ENCODE measurements at places on chromosomes 4 and X.

DNA sequence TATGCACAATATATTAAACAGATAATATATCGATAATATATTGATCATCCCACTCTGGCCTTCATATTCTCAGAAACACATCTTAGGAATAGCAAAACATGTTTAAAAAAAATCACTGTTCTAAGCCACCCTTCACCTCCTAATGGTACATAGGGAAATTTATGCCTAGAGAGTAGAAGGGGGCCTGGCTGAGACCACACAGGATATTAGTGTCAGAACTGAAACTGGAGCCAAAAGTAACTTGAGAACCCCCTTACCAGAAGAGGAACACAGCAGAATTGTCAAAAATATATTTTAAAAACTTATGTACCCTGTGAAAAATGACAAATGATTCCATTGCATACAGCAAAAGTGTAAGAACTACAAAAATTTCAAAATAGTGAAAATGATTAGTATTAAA is 173.1 kb downstream of the VSIG4 start:
- no peak for DNase-seq

GRCh38 chr4:40157436-40157835 is 39.4 kb upstream of the RHOH start:
- DNase-seq: no peak

- no peak for DNase-seq
Measured at GRCh38 chr4:83149865-83150652, 35.5 kb upstream of the PLAC8 start.

GRCh38 chrX:133444952-133445831 is 29.9 kb upstream of the GPC4 start:
- DNase-seq: peak; percentile 9

DNA sequence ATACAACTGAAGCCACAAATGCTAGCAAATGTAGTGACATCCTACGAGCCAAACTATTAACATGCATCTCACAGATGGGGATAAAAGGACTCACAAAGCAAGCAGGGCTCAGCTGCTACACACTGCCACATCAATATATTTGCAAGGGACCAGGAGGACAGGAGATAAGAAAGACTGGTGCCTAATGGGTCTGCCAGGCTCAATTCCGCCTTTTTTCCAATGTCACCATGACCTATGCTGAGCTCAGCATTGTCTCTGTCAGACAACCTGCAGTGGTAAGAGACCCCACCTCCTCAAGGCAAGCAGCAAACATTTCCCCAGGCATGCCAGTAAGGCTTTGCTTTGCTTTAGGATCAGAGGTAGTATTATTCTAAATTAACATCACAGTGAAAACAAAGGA is 435 bp downstream of the DCX start:
- no peak for DNase-seq

- DNase-seq: no peak
Measured at GRCh38 chrX:1421433-1422134, 29.7 kb upstream of the SLC25A6 start.

- no peak for DNase-seq
Measured at GRCh38 chr4:184845367-184846021, 19.7 kb upstream of the ACSL1 start.

DNA sequence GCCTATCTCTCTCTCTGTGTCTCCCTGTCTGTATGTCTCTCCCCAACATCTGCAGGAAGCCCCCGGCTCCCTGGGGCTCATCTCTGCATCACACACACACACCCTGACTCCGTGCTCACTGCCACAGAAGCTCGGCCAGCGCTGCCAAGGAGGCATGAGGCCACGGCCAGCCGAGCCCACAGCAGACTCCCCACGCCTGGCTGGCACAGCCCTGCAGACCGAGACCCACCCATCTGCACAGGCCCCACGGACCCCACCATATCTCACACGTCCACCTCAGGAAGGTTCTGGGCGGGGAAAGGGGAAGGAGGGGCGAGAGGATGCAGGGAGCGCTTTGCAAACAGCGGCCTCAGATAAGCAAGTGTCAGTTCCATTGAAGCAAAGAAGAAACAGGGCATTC is 28.5 kb upstream of the SLC25A6 start:
- no peak for DNase-seq

DNA sequence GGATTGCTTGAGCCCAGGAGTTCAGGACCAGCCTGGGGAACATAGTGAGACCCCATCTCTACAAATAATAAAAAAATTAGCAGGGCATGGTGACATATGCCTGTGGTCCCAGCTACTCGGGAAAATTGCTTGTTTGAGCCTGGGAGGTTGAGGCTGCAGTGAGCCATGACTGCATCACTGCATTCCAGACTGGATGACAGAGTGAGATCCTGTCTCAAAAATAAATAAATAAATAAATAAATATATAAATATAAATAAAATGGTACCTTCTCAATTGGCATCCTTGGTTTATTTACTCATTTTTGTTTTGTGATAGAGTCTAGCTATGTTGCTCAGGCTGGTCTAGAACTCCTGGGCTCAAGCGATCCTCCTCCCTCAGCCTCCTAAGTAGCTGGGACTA is 144.2 kb downstream of the CHRNA9 start:
- DNase-seq: no peak

- no peak for DNase-seq
Measured at GRCh38 chrX:41705680-41706374, 17.1 kb downstream of the GPR34 start.

GRCh38 chr4:178387756-178388155 is 945.5 kb upstream of the AGA start:
- DNase-seq: no peak

DNA sequence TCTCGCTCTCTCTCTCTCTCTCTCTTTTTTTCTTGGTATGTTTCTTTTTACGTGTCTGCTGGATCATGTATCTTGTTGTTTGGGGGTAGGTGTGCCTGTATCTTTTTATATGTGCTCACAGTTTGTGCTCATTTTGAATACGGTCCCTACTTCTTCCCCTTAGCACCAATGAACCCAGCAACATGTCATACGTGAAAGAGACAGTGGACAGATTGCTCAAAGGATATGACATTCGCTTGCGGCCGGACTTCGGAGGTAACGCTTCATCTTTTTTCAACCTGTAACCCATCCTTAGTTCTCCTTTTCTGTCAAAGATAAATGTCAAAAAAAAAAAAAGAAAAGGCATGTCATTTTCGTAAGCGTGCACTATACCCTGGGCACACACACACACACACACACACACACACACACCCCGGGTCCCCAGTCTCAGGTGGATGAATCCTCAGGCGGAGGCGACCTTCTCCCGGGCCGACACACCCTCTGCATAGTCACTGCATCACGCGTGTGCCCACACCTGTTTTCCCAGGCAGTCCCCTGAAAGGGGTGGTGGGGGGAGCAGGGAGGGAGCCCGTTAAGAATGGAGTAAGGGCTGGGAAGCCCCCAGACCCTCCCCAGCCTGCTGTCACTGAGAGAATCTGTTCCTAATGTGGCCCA is 511 bp downstream of the GABRB1 start:
- DNase-seq: no peak

DNA sequence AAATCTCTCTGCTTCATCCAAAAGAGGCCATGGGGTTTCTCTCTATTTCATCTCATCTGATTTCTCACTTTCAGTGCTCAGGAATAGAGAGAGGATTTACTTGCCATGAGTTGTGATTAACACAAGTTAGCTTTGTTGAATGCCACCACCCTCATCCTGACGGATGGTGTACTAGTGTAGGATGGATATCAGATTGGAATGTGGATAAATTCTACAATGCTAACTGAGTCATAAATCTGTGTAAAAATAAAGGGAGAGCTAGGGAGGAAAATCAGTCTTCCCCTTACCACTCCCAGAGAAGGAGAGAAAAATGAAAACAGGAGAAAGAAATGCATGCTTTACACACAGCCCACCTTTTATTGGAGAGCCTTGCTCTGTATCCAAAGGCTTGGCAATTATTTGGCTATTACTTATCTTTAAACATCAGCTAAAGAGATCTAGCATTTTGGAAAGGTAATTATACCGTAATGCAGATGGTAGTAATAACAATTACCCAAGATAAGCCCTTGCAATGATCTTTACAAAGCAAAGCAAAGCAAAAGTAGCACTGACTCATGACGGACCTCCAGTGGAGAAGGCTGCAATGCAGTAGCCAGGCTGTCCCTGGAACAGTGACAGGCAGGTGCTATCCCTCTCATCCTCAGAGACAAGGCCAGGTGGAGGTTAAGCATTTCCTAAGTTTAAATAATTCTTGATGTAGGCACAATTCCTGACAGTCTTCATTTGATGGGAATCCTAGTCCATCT is 306.3 kb upstream of the PPARGC1A start:
- DNase-seq: no peak

DNA sequence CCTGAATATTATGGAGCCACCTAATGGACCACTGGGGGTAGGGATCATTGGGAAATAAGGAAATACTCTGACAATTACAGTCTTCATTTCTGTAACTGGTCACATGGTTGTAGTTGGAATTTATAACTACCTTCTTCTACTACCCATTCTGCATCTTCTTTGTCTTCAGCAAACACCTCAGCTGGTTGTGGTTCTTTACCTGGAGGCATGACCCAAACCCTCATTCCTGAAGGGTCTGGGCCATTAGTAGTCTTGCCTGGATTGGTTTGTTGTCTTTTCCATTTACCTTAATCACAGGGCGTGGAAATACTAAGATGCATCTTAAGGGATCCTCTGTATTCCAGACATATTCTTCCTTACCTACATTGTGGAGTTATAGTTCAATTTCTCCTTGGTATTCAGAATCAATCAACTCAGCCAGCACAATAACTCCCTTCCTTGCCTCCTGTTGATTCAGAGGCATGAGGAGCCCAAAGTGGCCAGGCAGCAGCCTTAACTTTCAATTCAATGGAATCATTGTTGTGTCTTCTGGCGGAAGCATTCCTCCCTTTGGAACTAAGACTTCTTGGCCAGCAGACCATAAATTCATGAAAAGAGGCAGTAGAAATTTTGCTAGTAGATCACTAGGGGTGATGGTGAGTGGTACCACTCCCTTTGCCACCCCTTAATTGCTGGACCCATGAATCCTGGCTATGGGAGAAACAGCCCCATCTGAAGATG is 75.7 kb upstream of the RAP2C start:
- no peak for DNase-seq

- DNase-seq: no peak
Measured at GRCh38 chrX:55161581-55161980, 58.6 kb upstream of the PAGE5 start.

- no peak for DNase-seq
Measured at GRCh38 chr4:128564081-128564630, 245.3 kb upstream of the JADE1 start.

GRCh38 chr4:17092736-17093437 is 194.4 kb upstream of the LDB2 start:
- DNase-seq: no peak

GRCh38 chr4:148442832-148443511 is 758 bp upstream of the NR3C2 start:
- DNase-seq: no peak

GRCh38 chr4:174474457-174475075 is 47.7 kb downstream of the HPGD start:
- DNase-seq: no peak

GRCh38 chr4:14827111-14827510 is 175.2 kb upstream of the CPEB2 start:
- DNase-seq: no peak

- DNase-seq: no peak
Measured at GRCh38 chr4:38466401-38466800, 197.6 kb upstream of the KLF3 start.

DNA sequence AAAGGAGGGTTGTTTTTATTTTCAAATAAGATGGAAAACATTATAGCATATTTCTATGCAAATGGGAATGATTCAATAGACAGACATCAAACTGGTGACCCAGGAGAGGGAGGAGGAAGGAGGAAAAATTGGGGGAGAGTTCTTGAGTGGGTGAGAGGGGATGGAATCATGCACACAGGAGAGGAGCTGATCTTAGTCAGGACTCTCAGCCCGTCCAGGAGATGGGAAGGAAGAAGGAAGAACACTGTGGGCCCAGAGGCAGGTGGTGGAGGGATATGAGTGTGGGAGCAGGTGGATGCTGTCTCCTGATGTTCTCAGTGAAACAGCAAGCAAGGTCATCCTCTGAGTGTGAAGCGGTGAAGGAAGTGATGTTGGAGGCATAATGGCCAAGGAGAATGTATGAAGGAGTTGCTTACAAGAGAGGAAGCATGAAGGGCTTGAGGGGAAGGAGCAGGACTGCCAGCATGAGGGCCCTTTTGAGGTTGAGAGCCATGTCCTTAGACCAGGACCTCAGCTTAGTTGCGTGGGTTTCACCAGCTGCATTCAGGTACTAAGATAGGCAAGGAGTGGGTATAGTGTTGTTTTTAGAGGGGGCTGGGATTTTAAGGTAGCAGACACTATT is 161.7 kb upstream of the NAP1L5 start:
- no peak for DNase-seq

DNA sequence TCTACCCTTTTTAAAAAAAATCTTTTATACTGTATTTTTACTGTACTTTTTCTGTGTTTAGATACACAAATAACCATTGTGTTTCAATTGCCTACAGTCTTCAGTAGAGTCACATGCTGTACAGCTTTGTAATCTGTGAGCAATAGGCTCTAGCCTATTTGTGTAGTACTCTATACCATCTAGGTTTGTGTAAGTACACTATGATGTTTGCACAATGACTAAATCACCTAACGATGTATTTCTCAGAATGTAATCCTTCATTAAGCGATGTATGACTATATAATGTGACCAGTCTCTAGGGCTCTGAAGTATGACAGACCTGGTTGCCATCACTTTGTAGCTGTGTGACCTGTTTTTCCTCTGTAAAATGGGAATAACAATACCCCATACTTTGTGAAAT is 14.2 kb upstream of the DCAF4L1 start:
- DNase-seq: no peak

GRCh38 chr4:68995292-68995691 is 43.7 kb upstream of the UGT2A3 start:
- DNase-seq: no peak

GRCh38 chr4:183485411-183486160 is 19.3 kb upstream of the ING2 start:
- no peak for DNase-seq

GRCh38 chr4:26192899-26193869 is 127.6 kb upstream of the RBPJ start:
- DNase-seq: no peak

GRCh38 chr4:96626023-96626422 is 786.1 kb downstream of the PDHA2 start:
- DNase-seq: no peak

DNA sequence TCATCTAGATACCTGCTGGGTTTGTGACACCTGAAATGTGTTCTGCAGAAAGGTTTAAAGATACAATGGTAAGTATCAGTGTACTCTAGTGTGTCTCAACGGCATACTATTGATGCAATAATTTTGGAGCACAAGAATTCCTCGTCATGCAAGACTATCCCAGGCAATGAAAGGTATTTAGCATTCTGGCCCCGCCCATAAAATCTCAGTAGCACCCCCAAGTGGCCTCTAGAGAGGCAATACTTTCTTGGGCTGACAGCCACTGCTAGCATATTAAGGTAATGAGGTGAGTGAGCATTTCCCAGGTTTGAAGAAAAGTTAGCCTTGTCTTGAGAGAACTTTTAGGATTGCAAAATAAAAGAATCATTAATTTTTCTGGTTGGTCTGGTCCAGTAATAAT is 24.0 kb downstream of the TAB3 start:
- DNase-seq: peak; percentile 33

GRCh38 chr4:164572877-164573279 is 181.1 kb upstream of the SMIM31 start:
- no peak for DNase-seq

- DNase-seq: no peak
Measured at GRCh38 chrX:147953976-147954375, 27.2 kb upstream of the FMR1NB start.
